ENCODE measurements at places on chromosomes 16 and 17.

GRCh38 chr16:67158637-67159600, 790 bp downstream of the TRADD start:
- DNase-seq, result no peak

- no peak for DNase-seq
Measured at GRCh38 chr17:12644623-12645022, 21.1 kb upstream of the MYOCD start.

- DNase-seq, result no peak
Measured at GRCh38 chr17:27612160-27612770, 18.7 kb upstream of the LGALS9 start.

- no peak for DNase-seq
Measured at GRCh38 chr16:6856578-6856977, 476.1 kb upstream of the RBFOX1 start.
